ENCODE measurements at places on chromosomes 12 and 14.

DNA sequence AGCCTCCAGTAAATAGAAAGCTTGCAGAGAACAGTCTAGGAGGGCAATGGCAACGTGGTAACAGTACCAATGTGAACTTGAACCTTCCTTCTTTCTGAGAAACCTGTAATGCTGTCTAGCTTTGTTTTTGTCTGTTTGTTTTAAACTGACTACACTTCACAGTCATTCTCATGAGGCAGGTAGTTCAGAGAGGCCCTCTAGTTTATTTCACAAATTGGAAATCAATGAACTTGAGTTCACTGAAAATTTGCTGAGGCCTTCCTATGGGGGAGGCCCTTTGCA is 2.9 kb upstream of the ATP2A2 start:
- DNase-seq: no peak

DNA sequence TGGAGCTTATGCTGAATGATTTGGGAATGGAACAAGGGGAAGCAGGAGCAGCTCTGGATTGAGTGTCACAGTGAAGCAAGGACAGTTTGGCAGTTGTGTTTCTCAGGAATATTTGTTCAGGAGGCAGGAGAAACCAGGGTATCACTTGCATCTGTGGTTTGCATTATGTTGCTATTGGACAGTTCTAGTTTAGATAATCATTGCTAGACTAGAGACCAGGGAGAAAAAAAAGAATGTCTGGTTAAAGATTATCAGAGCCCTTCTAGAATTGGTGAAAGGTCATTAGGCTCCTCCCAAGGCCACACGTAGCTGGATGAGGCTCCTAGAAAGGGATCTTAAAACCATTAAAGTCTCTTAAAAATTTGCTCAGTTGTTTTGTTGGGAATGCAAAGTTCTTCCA is 17.0 kb upstream of the SRSF5 start:
- no peak for DNase-seq

GRCh38 chr12:105078712-105079570 is 5.3 kb downstream of the ALDH1L2 start:
- no peak for DNase-seq

DNA sequence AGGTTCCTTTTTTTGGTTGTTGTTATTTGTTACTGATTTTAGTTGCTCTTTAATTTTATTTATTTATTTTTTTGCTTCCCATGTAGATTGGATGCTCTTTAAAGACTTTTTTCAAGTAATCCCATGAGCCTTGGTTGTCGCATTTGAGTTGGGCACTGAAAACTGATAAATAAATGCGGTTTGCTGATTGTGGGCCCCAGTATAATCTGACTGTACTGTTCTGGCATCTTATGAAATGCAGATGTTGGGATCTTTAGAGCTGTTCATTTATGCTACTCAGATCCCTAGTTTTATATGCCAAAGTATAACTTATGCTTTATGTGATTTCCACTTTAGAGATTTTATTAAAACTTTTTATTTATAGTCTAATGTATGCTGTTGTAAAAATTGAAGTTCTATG is 33.3 kb downstream of the WNK1 start:
- DNase-seq: no peak

DNA sequence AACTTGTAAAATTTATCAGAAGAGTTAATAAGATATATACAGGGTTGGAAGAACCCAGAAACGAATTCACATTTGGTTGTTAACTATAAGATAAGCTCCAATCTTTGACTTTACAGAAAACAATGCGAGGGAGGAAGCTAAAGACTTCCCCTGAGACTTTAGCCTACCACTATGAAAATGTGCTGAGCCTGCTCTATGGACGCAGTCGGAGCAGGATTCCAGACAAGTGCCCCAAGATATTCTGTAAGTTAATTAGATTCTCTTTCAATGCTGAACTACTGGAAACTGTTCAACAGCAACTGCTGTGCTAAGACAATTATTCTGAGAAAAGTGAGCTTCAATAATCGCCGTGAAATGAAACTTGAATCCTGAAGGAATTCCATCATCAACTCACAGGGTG is 8.3 kb upstream of the LRRC10 start:
- DNase-seq: no peak

DNA sequence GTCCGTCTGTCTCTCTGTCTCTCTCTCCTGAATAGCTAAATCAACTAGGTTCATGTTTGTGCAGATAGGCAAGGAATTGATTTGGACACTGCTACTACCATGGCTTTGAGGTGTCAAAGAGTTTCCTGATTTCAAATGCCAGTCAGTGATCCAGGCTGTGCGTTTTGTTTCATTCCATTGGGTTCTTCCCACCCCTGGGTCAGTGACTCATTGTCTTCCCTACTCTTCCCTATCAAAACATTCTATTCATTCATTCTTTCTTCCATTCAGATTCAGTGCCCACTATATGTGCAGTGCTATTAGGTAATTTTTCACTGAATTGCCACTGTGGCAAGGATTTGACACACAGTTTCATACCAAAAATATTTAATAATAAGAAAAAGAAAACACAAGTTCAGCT is 50.4 kb downstream of the RPH3A start:
- no peak for DNase-seq

- no peak for DNase-seq
Measured at GRCh38 chr12:17110316-17110715, 504.4 kb upstream of the LMO3 start.

DNA sequence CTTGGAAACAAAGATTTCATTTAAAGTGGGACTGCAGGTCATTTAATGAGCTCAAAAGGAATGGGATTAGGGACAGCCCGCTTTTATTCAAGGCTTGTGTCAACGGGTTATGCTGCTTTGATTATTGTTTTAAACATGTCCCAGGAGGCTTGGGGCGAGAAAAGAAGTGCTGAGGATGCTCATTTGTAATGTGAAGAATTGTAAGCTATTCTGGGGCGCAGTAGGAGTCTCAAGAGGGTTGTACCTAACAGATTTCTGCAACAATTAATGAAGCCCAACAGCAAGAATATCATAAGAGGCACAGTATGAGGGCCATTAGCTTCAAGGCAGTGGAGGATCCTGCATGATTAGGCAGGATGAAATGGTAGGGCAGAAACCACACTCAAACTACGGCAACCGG is 122.5 kb downstream of the KTN1 start:
- DNase-seq: no peak

- no peak for DNase-seq
Measured at GRCh38 chr14:26897196-26897595, 299.4 kb upstream of the NOVA1 start.

- DNase-seq: no peak
Measured at GRCh38 chr14:102474934-102475333, 34.6 kb downstream of the ANKRD9 start.

DNA sequence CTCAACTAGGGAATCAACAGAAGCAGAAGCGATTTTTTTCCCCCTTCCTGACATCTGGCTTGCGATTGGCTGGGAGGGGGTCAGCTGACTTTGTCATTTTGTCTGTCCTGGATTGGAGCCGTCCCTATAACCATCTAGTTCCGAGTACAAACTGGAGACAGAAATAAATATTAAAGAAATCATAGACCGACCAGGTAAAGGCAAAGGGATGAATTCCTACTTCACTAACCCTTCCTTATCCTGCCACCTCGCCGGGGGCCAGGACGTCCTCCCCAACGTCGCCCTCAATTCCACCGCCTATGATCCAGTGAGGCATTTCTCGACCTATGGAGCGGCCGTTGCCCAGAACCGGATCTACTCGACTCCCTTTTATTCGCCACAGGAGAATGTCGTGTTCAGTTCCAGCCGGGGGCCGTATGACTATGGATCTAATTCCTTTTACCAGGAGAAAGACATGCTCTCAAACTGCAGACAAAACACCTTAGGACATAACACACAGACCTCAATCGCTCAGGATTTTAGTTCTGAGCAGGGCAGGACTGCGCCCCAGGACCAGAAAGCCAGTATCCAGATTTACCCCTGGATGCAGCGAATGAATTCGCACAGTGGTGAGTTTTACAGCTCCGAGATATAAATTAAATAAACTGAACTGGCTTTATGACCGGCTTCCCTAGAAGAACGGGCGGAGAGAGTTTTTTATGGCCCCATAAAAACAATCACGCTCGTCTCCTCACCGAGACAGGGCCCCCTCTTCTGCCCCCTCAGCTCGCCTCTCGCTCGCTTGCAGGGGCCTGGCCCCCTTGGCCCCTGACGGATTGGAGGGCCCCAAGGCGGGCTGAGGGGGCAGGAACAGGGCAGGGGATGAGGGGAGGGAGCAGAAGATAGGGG is at the start of gene HOXC6:
Gene HOXC6 (plus strand): TSS at position 127 of the 888 bp plus-strand sequence. CDS start 82 bp downstream, at position 209.
- DNase-seq: no peak

GRCh38 chr12:20426191-20426590 is 57.9 kb downstream of the PDE3A start:
- DNase-seq: no peak

DNA sequence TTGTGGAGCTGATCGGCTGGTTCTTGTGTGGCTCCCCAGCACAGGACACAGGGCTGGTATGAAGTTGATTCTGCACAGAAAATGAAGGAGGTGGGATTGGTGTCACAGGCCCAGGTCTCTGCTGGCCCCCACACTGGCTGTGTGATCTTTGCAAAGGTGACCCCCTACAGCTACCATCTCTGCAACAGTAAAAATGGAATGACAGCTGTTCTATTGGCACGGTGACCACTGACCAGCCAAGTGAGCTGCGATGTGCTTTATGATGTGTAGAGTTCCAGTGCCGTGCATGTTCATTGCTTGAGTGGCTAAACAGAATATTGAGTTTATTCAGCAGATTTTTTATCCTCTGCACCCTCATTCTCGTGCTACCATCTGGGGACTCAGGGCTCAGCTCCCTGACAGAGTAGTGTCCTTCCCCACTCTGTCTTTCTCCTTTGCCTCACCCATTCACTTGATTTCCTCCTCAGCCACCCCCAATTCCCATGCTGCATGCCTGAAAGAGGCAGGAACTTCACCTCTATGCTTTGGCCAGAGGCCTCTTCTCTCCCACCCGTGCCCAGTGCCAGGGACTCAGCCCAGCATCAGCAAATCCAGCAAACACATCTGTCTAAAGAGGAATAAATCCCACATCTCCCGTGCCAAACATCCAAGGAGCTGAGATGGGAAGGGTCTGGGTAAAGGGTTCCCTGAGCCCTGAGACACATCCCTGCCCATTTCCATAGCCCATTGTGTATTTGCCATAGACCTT is 21.2 kb downstream of the C14orf132 start:
- DNase-seq: no peak

- DNase-seq: no peak
Measured at GRCh38 chr14:88310449-88310848, 12.6 kb downstream of the KCNK10 start.

DNA sequence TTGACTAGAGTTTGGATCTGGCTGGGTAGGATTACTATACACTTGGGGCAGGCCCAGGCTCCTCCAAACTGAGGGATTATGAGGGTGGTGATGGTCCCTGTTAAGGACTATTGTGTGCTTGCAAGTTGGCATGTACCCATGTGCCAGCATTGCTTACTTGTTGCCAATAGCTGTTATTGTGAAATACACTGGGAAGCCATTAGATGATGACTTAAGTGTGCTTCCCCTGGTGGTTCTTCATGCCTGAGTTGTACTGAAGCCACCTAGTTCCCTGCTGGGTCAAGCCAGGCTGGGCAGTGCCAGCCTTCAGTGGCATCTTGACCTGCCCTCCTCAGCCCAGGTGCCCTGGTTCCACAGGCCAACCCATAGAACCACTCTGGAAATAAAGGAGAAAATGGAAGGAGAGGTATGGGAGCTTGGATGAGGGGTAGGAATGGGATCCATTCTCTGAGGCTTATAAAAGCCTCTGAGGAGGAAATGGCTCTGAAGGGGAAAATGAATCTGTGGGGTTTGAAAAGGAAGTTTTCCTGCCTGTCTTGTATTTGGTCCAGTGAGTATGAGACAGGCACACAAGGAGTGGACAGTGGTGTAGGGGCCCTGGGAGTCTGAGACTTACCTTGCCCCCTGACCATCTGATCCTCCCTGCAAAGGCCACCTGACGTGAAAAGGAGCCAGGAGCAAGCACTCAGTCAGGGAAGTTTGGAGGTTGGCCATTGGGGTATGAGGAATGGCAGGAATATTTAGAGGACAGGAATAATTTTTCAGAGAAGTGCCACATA is 724 bp downstream of the LTB4R start:
- DNase-seq: no peak

DNA sequence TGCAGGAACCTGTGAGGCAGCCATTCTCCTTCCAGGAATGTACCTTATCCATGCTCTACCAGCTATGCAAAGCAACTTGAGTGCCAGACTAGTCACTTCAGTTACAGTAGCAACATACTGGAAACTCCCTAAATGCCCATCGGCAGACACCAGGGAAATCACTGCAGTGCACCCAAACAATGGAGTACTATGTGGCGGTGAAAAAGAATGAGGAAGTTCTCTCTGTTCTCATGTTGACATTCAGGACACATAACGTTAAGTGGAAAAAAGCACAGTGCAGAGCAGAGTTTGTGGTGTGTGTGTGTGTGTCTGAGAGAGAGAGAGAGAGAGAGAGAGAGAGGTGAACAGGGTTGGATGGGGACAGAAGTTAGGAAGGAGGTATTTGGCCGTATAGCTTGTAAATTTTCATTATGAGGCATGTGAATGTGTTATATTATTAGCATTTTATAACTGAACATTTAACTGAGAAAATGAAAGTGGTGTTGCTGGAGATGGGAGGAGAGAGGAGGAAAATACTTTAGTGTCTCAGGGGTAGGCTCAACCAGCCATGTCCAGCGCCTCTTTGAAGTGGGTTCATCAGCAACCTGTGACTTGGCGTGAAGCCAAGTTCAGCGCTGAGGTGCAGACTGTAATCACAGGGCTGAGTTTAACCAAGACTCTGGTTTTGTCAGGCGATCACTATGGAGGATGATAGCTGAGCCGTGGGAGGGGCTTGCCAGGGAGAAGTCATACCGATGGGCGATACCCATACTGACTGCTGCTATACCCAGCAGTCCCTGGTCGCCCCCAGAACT is 17.3 kb downstream of the TNFAIP2 start:
- no peak for DNase-seq

GRCh38 chr14:59085207-59085739 is 103.2 kb upstream of the DAAM1 start:
- no peak for DNase-seq

GRCh38 chr12:45909041-45909713 is 81.2 kb downstream of the SCAF11 start:
- no peak for DNase-seq
